ENCODE measurements at places on chromosomes 12 and 14.

DNA sequence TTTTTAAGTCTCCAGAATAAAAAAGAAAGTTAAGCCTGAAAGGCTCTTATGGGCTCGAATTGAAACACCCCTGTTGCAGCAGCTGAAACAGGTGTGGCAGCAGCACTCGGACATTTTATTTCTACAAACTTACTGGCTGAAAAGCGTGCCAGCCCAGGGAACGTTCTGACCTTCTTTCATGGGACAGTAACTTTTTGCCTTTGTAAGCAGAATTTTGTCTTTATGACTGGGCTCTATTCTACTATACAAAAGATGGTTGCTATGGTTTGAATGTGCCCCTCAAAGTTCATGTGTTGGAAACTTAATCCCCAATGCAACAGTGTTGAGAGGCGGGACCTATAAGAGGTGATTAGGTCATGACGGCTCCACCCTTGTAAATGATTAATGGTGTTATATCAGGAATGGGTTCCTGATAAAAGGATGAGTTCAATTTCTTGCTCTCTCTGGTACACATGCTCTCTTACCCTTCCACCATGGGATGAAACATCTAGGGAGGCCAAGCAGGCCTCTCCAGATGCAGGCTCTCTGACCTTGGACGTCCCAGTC lies 52.7 kb downstream of the PELI2 start:
- no peak for DNase-seq

DNA sequence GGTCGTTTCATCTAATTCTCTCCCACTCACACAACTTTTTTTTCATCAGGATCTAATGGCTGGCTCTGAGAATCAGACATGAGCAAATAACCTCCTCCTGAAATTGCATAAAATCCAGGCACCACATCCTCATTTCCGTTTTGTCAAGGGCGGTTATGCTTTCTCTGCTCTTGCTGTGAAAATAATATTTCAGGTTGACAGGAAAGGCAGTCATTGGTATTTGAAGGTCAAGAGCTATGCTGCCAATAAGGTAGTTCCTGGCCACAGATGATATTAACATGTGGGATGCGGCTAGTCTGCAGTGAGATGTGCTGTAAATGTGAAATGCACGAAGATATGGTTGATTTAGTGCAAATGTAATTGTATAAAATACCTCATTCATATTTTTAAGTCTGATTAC lies 870.2 kb upstream of the TMEM132C start:
- DNase-seq: no peak

GRCh38 chr14:35495278-35495677 lies 38.7 kb upstream of the INSM2 start:
- DNase-seq: no peak

- DNase-seq: no peak
These were observed 45.4 kb downstream of the DUSP6 start for GRCh38 chr12:89306827-89307473.

GRCh38 chr14:70013271-70013873 lies 134.2 kb downstream of the SMOC1 start:
- DNase-seq: peak; percentile 8

DNA sequence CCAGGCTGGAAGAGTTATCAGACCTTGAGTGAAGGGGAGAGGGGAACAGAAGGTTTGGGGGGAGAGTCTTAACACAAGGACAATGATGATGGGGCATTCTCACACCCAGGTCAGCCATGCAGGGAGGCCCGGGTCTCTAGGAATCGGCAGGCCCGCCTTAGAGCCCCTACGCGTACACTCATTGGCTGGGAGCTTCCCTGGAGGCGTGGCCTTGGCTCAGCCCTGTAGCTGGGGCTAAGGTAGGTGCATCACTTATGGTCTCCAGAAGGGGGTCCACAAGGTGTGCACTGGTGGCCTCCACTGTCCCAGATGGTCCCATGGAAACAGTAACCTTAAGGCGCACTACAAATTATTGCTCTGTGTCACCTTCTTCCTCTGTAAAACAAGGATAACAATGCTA lies 660.1 kb downstream of the MED13L start:
- DNase-seq: no peak

DNA sequence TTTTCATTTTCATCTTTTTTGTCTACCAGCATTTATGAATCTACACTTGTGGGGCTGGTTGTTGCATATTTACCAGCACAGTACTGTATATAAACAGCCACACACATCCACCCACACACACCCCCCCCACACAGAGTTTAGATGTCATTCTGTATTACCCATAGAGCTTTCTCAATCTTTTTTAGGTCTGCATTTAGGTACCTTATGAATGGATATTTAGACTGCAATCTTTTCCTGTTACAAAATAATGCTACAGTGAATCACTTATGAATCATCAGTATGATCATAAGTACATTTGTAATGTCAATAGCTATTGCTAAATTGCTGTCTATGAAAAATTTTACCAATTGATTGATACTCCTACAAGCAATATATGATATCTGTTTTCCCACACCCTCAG lies 67.3 kb upstream of the STK38L start:
- peak; percentile 12 for DNase-seq

- DNase-seq: peak; percentile 53
These were observed 1165.4 kb downstream of the TMEM121 start for GRCh38 chr14:106691601-106692291.

- DNase-seq: no peak
These were observed 72.4 kb downstream of the FERMT2 start for GRCh38 chr14:52878469-52878868.

DNA sequence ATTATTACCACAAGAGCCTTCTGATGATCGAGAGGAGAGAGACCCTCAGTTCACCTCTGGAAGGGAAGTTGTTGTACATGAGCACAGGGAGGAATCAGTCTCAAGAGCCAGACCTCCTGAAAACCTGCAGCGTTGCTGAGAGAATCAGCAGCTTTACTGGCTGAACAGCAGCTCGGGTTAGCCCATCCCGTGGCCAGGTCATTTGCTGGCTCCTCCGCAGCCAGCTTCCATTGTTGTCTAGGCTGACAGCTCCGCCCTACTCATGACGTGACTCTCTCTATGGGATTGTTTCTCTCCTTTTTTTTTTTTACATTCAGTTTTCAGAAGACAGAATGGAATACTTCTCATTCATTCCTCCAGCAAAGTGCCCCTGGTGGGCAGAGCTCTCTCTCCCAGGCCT lies 69.9 kb downstream of the TGFB3 start:
- no peak for DNase-seq

- DNase-seq: no peak
These were observed 104.8 kb upstream of the PLEKHG7 start for GRCh38 chr12:92597997-92598396.

GRCh38 chr12:12527820-12528296 lies 34.8 kb downstream of the DUSP16 start:
- no peak for DNase-seq

GRCh38 chr12:27012239-27012981 lies 1.8 kb downstream of the TM7SF3 start:
- DNase-seq: no peak

GRCh38 chr12:1660304-1661187 lies 30.3 kb upstream of the ADIPOR2 start:
- DNase-seq: peak; percentile 22

GRCh38 chr12:82688035-82688501 lies 1.4 kb downstream of the TMTC2 start:
- DNase-seq: no peak

- DNase-seq: no peak
These were observed 392.6 kb downstream of the C12orf75 start for GRCh38 chr12:105723066-105723465.

DNA sequence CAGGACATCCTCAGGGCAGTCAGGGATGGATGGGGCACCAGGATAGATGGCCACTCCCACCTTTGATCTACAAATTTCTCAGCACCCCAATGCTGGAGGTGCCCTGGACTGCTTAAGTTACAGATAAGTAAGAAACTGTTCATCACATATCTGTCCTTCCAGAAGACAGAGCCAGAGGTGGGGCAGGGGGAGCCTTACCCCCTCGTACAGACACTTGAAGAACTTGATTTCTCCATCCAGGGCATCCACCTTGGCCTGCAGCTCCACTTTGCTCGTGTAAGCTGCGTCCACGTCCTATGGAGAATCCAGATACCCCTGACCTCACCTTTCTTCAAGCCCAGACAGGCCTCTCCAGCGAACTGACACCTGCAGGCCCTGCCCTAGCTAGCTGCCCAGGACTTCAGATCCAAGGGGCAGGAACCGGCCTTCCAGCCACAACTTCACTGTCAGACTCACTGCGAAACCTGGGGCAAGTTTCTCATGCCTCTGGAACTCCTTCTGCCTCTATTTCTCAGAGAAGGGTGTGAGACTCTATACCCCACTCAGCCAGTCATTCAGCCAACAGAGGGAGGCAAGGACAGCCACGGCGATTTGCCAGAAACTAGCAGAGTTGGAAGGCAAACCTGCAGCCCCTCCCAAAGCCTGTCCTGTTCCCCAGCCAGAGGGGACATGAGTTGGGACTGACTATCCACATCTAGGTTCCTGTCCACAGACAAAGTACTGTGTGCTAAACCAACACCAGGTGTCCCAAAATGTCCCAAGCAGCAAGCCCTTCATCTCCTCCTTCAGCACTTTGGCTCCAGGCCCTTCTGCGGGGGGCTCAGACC lies 3.8 kb downstream of the KRT73 start:
- DNase-seq: no peak

DNA sequence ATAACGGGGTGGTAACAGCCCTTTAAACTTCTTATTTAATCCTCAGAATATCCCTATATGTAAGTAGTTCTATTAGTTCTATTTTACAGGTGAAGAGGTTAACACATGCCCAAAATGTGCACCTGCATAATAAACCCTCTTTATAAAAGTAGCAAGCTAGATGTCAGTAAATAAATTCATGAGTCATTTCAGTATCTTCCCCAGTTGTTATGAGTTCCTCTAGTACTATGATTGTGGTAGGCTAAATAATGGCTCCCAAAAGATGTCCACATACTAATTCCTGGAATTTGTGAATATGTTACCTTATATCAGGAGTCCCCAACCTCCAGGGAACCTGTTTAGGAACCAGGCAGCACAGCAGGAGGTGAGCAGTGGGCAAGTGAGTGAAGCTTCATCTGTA lies 106.5 kb downstream of the TMTC3 start:
- no peak for DNase-seq

DNA sequence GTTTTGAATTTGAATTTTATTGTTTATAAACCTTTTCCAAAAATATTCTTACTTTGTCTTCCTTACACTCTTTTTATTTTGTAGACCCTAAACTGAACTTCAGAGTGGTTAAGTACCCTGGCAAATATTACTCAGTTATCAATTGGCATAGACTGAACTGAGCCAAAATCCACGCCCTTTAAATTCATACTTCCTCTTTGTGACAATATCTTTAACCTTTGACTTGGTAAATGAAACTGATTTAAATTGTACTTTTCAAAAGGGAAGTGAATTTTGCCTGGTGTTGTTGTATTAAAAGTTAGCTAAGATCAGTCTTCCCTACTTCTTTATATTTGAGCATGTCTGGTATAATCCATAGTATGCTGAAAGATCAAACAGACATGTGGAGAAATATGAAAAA lies 184.3 kb upstream of the USP15 start:
- DNase-seq: no peak

GRCh38 chr12:51131745-51132521 lies 41.0 kb downstream of the TFCP2 start:
- DNase-seq: no peak

GRCh38 chr12:114399664-114400211 lies 6.2 kb downstream of the TBX5 start:
- DNase-seq: no peak

DNA sequence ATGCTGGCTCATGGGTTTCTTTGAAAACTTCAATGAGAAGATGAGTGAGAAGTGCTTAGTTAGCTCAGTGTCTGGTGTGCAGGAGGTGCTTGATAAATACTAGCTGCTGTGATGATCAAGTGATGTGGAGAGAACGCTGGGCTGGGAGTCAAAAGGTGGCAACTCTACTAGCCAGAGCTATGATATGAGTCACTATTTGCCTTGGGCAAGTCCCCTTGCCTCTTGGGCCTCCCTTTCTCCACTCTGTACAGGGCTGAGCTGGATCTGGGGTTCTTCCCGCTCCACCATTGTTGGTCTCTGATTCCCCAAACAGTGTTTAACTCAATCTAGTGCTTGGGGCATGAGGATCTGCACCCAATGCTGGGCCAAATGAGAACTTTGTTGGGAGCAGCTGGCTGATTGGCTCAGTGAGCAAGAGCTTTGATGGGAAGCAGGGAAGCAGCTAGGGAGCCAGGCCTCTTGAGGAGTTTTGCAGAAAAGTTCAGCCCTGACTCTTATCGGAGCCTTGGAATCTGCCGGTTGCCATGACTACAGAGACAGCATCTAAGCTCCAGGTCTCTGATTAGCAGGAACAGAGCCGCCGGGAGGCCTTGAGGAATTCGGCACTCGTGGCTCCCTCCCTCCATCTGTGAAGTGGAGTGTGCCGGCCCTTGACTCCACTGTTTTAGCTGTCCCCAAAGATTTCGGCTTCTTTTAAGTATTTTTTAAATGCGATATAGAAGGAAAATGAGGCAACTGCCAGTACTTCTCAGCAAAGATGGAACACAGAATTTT lies 82.1 kb upstream of the HSPB8 start:
- DNase-seq: no peak

- no peak for DNase-seq
These were observed 25.9 kb upstream of the PNMA1 start for GRCh38 chr14:73739899-73740617.

DNA sequence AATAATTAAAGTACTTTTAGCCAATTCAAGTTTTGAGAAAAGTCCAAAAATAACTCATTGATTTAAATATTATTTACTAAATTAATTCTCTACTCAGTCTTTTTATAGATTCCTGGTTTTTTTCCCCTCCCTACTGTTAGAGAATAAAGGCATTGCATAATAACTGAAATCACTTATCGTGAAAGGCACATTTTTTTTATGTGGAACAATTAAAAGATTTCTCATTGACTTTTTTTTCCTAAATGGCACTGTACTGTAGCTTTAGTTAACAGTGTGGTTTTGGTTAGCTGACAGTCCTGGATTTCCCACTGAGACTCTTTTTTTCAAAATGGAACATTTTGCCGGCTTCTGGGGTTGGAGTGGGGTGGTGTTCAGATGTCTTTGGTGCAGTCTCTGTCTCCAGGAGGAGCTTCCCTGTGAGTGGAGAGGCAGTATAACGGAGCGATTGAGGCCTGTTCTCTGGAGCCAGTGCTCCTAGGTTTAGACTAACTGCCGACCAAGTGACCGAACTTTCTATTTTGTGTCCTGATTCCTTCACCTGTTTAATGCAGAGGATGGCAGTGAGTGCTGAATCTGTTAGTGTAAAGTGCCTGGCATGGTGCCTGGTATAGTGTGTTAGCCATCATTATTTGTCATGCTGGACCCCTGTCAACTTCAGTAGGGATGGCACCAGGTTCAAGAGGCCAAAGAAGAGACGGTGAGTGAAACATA lies 117.7 kb downstream of the ADCK1 start:
- no peak for DNase-seq
